T-helper 17 cell (primary cell): ENCODE measurements at places on chromosomes 3 and 15.

DNA sequence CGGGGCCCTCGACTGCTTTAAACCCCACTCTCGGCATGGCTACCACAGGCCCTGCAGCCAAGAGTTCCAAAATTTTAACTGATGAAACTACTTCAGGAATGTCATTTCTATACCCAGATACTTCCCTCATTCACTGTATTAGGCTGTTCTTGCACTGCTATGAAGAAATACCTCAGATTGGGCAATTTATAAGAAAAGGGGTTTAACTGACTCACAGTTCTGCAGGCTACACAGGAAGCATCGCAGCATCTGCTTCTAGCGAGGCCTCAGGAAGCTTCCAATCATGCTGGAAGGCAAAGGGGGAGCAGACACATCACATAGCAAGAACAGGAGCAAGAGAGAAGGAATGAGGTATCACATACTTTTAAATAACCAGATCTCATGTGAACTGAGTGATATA is 21.6 kb upstream of the ALCAM start:
- H3K27me3 ChIP-seq = peaks cover 18% of the 10 kb centered on the region
- no peak overlapping the region for H3K27ac ChIP-seq
- no peak for DNase-seq
- H3K4me3 ChIP-seq = no peak overlapping the region
- no peaks in the 10 kb centered on the region for H3K36me3 ChIP-seq
- H3K4me1 ChIP-seq = no peaks in the 10 kb centered on the region

GRCh38 chr3:96705895-96706294 is 108.5 kb upstream of the EPHA6 start:
- H3K4me3 ChIP-seq = no peak overlapping the region
- H3K27me3 ChIP-seq = no peaks in the 10 kb centered on the region
- DNase-seq = no peak
- no peak overlapping the region for H3K27ac ChIP-seq
- no peaks in the 10 kb centered on the region for H3K36me3 ChIP-seq

DNA sequence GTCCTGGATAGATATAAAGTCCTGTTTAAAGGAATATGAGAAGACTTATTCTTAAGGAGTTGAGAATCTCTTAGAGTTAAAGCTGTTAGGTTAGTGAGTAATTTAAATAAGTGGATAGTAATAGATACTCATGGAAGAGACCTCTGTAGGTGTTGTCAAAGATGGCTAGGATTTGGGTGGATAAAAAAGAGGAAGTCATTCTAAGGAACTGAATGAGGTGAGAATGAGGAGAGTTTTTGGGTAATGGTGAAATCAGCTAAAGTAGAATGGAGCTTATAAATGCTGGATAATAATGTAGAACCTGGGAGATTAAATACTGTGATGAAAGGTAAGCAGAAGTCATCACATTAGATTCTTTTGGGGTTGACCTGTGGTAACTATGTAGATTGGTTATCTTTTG is 8.1 kb downstream of the ARIH1 start:
- peaks cover 32% of the 10 kb centered on the region for H3K4me1 ChIP-seq
- H3K27ac ChIP-seq = peak overlapping the region; percentile 80
- peaks cover 2% of the 10 kb centered on the region for H3K36me3 ChIP-seq
- peak overlapping the region; percentile 81 for H3K4me3 ChIP-seq

- H3K4me1 ChIP-seq = peaks cover 18% of the 10 kb centered on the region
- no peaks in the 10 kb centered on the region for H3K27me3 ChIP-seq
- peaks cover 5% of the 10 kb centered on the region for H3K36me3 ChIP-seq
- no peak overlapping the region for H3K27ac ChIP-seq
- DNase-seq = no peak
- H3K4me3 ChIP-seq = no peak overlapping the region
Measured at GRCh38 chr3:43473244-43473643, 148.6 kb downstream of the ANO10 start.

DNA sequence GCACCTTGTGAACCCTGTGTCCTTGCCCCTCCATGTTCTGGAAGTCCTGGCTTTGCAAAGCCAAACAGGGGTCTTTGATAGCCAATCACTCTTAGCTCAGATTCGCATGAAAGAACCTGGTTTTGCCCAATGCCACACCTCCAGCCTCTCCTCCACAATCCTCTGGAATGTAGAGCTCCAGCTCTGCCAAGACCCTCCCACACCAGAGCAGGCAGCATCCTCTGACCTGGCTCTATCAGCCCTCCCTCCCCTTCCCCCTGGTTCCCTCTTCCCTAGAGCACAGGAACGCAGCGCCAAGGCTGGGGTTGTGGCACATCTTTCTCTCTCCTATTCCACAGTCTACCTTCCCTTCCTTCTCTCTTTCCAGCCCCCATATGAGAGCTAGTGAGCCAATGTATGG is 133.3 kb downstream of the RPLP1 start:
- H3K36me3 ChIP-seq = peaks cover 1% of the 10 kb centered on the region
- no peak for DNase-seq

DNA sequence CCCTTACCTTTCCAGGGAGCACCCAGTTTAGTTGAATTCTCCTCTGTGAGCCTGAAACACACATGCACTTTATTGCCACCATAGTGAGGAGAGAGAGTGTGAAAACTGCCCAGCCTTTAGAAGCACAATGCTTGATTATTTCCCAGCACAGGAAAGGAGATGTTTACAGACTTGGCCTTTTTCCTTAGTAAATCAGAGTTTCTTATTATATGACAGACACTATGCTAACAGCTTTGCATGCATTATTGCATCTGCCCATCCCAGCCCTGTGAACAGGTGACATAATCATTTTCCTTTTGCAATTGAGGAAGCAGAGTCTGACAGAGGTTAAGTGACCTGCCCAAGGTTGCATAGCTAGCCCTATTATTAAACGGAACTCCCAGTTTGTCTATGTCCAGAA is 36.5 kb downstream of the CAPN3 start:
- H3K4me3 ChIP-seq = no peak overlapping the region
- H3K36me3 ChIP-seq = peaks cover 8% of the 10 kb centered on the region
- peaks cover 2% of the 10 kb centered on the region for H3K4me1 ChIP-seq
- peak overlapping the region; percentile 59 for H3K27ac ChIP-seq
- no peak for DNase-seq
- H3K27me3 ChIP-seq = no peaks in the 10 kb centered on the region

- no peaks in the 10 kb centered on the region for H3K4me1 ChIP-seq
- DNase-seq = no peak
- no peak overlapping the region for H3K4me3 ChIP-seq
- no peaks in the 10 kb centered on the region for H3K27me3 ChIP-seq
Measured at GRCh38 chr3:21407743-21408142, 343.3 kb downstream of the ZNF385D start.

- no peak for DNase-seq
- H3K4me1 ChIP-seq = peaks cover 2% of the 10 kb centered on the region
- peak overlapping the region; percentile 63 for H3K4me3 ChIP-seq
- H3K27me3 ChIP-seq = peaks cover 78% of the 10 kb centered on the region
- no peak overlapping the region for H3K27ac ChIP-seq
Measured at GRCh38 chr3:134029256-134029733, 430 bp downstream of the SLCO2A1 start.

GRCh38 chr3:66037330-66037985 is 1.3 kb downstream of the MAGI1 start:
- peaks cover 5% of the 10 kb centered on the region for H3K36me3 ChIP-seq
- peaks cover 73% of the 10 kb centered on the region for H3K27me3 ChIP-seq
- H3K4me3 ChIP-seq = peak overlapping the region; percentile 75

DNA sequence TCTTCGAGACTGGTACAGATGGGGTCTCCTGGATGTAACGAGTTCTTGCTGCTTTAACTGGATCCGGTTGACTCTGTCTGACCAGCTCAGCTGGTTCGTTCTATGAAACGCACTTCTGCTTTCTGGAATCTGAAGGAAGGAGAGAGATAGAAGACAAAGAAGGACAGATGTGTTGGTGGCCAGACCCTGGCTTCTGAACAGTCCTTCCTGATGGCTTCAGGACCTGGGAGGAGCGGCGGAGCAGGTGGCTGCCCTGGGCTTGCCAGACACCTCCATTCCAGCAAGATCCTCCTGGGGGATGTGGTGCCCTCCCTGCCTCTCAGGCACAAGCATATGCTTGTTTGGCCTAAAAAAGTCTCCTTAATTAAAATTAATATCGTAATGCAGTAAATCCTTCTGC is 99.9 kb downstream of the APBA2 start:
- peak overlapping the region; percentile 39 for H3K27ac ChIP-seq
- DNase-seq = no peak
- peaks cover 3% of the 10 kb centered on the region for H3K36me3 ChIP-seq

DNA sequence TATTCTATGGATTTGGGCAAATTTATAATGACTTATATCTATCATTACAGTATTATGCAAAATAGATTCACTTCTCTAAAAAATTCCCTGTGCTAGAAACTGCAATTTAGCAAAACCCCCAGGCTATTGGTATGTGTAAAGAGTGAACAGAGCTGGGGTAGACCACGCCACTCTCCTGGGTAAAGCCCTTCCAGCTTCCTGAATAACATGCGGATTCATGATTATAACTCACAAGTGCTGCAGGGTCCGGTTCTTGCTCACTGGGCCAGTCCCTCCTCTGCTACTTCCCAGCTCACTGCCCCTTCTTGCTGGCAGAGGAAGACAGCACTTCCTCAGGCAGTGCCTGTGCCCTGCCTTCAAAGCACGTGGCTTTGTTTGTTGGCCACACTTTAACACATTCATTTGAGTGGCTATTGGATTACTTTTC is 4.1 kb downstream of the CD80 start:
- peak overlapping the region; percentile 95 for H3K27ac ChIP-seq
- H3K4me1 ChIP-seq = peaks cover 50% of the 10 kb centered on the region
- no peaks in the 10 kb centered on the region for H3K27me3 ChIP-seq
- H3K4me3 ChIP-seq = peak overlapping the region; percentile 66
- peaks cover 2% of the 10 kb centered on the region for H3K36me3 ChIP-seq
- no peak for DNase-seq

- peaks cover 2% of the 10 kb centered on the region for H3K36me3 ChIP-seq
- peaks cover 6% of the 10 kb centered on the region for H3K4me1 ChIP-seq
- peaks cover 21% of the 10 kb centered on the region for H3K27me3 ChIP-seq
- H3K27ac ChIP-seq = no peak overlapping the region
- DNase-seq = no peak
- H3K4me3 ChIP-seq = no peak overlapping the region
Measured at GRCh38 chr15:43948691-43949325, 122.0 kb downstream of the WDR76 start.

GRCh38 chr3:28150465-28151206 is 90.8 kb upstream of the CMC1 start:
- no peaks in the 10 kb centered on the region for H3K27me3 ChIP-seq
- no peak overlapping the region for H3K4me3 ChIP-seq
- no peak overlapping the region for H3K27ac ChIP-seq
- H3K36me3 ChIP-seq = peaks cover 3% of the 10 kb centered on the region
- no peak for DNase-seq
- H3K4me1 ChIP-seq = peaks cover 5% of the 10 kb centered on the region

DNA sequence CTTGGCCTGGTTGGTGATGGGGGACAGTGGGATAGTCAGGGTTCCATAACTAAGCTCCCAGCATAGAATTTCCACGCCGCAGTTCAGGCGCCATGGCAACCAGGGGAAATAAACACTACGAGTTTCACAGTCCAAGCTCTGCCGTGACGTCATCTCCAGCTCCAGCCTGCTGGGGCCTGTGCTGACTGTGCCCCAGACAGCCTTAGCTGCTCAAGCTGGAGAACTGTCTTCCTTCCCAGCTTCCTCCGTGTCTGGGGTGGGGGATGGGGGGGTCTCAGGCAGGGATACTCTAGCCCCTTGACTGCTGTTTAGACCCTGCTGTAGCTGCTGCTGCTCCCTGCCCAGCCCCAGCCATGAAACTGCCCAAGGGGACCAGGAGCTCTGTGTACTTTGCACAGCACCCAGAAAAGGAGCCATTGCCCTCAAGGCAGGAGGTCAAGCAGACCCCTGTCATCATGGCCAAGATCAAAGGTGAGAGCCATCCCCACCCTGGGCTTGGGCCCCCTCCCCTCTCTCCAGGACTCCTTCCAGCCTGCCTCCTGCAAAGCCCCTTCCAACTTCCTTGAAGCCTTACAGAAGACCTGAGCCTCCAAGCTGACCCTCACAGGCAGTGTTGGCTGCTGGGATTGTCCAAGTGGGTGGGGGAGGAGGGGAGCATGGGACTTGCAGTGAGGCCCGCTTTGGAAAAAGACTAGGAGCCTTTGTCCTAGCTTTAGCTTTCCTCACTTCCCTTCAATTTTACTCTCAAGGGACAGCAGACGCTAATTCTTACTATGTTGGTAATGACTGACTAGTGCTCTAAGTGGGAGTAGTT is 11.4 kb upstream of the CSPG4 start:
- no peak overlapping the region for H3K4me3 ChIP-seq
- peak overlapping the region; percentile 80 for H3K27ac ChIP-seq
- peaks cover 37% of the 10 kb centered on the region for H3K27me3 ChIP-seq
- peak; percentile 28 for DNase-seq
- peaks cover 7% of the 10 kb centered on the region for H3K4me1 ChIP-seq
- H3K36me3 ChIP-seq = peaks cover 6% of the 10 kb centered on the region

GRCh38 chr3:125003369-125003853 is 52.4 kb downstream of the HEG1 start:
- H3K27ac ChIP-seq = no peak overlapping the region
- H3K36me3 ChIP-seq = no peaks in the 10 kb centered on the region
- no peak overlapping the region for H3K4me3 ChIP-seq
- H3K4me1 ChIP-seq = no peaks in the 10 kb centered on the region
- H3K27me3 ChIP-seq = no peaks in the 10 kb centered on the region

GRCh38 chr15:69524814-69525213 is 72.2 kb downstream of the RPLP1 start:
- no peaks in the 10 kb centered on the region for H3K36me3 ChIP-seq
- H3K27me3 ChIP-seq = peaks cover 18% of the 10 kb centered on the region
- H3K4me3 ChIP-seq = no peak overlapping the region
- H3K4me1 ChIP-seq = no peaks in the 10 kb centered on the region

- no peaks in the 10 kb centered on the region for H3K4me1 ChIP-seq
- no peak overlapping the region for H3K4me3 ChIP-seq
- peaks cover 26% of the 10 kb centered on the region for H3K27me3 ChIP-seq
- DNase-seq = no peak
- no peak overlapping the region for H3K27ac ChIP-seq
Measured at GRCh38 chr3:38984110-38984509, 67.6 kb downstream of the SCN11A start.

DNA sequence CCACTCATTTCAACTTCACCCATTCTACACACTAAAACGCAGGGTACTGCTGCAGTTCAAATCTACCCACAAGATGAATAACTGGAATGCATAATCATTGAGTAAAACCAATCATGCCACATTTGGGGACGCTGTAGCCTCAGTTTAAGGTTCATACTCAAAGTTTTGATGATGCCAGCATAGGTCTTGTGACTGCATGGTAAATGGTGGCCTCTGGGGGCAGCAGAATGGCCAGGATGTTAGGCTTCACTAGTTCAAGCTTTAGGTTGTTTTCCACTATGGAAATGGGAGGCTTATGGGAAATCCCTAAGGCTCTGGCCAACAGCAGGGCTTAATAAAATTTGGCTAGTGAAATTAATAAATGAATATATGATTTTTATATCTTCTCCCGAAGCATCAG is 104.3 kb upstream of the TSC22D2 start:
- H3K4me3 ChIP-seq = no peak overlapping the region
- peaks cover 3% of the 10 kb centered on the region for H3K4me1 ChIP-seq
- peaks cover 2% of the 10 kb centered on the region for H3K36me3 ChIP-seq
